DND-41 (cell line): ENCODE measurements at places on chromosomes 2 and 18.
A peak's percentile ranks its signal among the peaks of the same experiment; 100 is the strongest.

- DNase-seq = no peak
Observed at GRCh38 chr18:37419866-37420265, 145.7 kb downstream of the CELF4 start.

- peak; percentile 15 for DNase-seq
Observed at GRCh38 chr2:157751462-157752058, 122.9 kb upstream of the ACVR1C start.

DNA sequence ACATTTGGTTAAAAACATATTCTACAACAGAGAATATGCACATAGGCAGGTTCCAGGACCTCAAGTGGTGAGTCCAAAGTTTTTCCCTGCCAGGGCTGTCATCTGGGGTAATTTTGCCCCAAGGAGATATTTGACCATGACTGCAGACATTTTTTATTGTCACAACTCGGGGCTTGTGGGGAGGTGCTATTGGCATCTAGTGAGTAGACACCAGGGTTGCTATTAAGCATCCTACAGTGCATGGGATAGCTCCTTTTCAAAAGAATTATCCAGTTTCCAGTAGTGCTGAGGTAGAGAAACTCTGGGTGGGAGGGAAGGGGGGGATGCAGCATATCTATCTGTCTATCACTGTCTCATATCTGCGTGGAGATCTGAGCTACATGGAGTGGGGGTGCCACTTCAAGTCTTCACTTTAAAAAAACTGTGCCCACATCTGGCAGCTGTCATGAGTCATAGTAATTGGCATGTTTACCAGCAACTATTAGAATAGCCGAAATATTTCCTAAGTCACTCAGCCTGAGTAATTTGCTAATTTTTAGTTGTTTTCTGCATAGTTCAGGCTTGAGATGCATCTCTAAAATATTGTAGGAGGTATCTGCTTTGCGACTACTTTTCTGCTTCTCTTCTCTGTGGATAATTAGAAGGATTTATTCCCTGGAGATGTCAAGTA lies 254.0 kb upstream of the RBMS1 start:
- peak; percentile 44 for DNase-seq

GRCh38 chr2:215238485-215239098 lies 73.3 kb upstream of the ATIC start:
- no peak for DNase-seq

GRCh38 chr18:46623541-46623940 lies 33.5 kb downstream of the LOXHD1 start:
- DNase-seq = peak; percentile 91

GRCh38 chr2:188314314-188315054 lies 22.8 kb downstream of the GULP1 start:
- no peak for DNase-seq

DNA sequence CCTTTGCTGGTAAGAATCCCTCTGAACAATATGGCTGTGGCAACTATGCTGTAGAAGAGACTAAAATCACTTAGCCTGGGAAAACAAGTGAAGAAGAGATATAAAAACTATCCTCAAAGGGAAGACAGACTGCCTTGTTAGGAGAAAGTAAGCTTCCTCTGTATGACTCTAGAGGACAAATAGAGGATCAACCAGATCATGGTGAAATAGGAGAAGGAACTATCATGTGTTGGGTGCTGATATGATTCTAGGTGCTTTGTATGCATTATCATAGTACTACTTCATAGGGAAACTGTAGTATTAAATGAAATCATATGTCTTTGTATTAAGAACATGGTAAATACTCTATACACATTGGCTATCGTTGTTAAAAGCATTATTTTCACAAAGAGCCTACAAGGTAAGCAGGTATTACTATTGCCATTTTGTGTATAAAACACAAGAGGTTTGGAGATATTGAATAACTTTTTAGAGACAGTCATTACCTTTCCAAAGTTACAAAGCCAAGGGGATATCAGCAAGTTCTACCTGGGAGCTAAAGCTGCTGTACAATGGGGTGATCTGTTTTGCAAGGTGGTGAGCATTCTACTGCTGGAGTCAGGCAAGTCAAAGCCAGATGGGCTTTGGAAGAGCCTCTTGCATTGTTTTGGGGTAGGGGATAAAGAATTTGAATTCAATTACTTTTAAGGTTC lies 402.6 kb downstream of the ALK start:
- no peak for DNase-seq

DNA sequence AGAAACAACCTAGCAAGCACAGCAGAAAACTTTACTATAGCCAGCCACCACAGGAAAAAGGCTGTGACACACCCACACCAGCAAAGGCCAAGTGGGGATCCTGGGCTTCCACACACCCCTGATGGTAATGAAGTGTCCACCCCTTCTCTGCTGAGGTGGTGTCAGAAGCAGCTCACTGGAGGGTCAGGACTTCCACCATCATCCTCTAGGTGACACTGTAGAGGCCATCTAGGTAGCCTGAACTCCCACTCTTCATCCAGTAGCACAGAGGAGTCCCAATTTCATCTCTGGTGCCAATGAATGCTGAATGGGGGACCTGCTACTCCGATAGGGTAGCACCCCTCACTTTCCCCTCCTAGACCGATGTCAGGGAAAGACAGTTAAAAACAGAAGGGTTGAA lies 1544.4 kb downstream of the LRP1B start:
- peak; percentile 10 for DNase-seq

DNA sequence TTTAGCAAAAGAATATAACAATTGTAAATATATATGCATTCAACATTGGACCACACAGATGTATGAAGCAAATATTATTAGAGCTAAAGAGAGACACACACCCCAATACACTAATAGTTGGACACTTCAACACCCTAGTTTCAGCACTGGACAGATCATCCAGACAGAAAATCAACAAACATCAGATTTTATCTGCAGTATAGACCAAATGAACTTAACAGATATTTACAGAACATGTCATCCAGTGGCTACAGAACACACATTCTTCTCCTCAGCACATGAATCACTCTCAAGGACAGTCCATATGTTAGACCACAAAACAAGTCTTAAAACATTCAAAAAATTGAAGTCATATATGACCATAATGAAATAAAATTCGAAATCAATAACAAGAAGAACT lies 22.1 kb upstream of the EVA1A start:
- DNase-seq = no peak

DNA sequence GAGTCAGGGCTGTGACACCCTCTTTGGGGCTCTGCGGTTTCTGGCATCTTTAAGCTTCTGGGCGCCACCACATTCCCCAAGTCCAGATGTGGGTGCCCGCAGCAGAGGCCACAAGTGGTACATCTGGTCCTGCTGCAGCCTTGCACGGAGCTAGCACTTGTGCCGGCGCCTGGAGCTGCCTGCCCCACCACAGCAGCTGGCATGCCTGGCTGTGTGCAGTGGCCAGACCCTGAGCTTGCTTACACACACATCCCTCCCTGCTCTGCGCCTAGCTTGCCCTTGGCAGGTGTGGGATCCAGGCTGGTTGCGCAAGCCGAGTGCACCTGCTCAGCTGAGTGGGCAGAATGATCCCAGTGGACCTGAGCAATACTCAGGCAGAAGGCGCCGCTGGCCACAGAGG lies 27.3 kb downstream of the SLC4A10 start:
- DNase-seq = no peak

DNA sequence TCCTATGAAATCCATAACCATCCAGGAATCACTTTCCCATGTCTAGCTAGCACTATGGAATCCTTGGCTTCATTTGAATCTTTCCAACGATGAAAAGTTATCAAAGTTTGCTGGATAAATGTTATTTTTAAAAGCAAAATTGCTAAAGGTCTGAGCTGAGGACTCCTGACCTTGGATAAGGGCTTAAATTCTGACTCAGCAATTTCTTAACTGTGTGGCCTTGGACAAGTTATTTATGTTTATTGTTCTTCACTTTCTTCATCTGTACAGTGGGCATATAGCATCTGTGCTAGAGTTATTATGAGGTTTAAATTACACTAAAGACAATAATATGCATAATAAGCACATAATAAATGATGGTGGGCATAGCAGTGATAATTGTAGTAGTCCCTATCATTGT lies 227.5 kb downstream of the KCNS3 start:
- no peak for DNase-seq
